A172 (cell line): ENCODE measurements at places on chromosomes 4 and X.

- DNase-seq, result no peak
Measured at GRCh38 chr4:83865417-83866150, 329.7 kb downstream of the GPAT3 start.

GRCh38 chr4:3313556-3314228 is 20.9 kb downstream of the RGS12 start:
- DNase-seq, result no peak

DNA sequence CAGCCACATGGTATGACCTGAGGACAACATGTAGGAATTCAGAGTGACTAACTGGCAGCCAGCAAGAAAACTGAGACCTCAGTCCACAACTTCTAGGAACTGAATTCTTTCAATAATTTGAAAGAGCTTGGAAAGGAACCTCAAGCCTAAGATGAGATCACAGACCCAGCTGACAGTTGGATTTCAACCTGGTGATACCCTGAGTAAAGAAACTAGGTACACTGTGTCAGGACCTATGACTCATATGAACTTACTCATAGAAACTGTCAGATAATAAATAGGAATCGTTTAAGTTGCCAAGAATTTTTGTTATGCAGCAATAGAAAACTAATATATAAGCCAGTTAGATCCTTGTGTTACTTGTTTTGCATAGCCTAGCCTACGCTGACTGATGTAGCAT is 102.4 kb upstream of the DCAF12L1 start:
- DNase-seq, result no peak

DNA sequence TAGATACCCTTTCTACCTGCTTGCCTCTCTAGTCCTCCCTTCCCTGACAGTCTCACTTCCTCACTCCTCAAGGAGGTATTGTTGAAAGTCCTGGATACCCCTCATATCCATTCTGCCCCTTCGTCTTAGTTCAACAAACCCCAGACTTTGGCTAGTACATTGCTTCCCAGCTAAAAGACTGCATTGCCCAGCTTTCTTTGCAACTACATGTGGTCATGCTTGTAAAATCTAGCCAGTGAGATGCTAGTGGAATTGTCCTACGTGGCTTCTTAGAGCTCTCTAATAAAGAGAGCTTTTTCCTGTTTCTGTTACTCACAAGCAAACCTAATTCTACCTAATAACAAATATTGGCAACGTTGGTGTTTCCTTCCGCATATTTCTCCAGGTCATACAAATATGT is 237.9 kb upstream of the PSAPL1 start:
- DNase-seq, result no peak

- DNase-seq, result no peak
Measured at GRCh38 chrX:431056-431455, 44.3 kb upstream of the PPP2R3B start.

DNA sequence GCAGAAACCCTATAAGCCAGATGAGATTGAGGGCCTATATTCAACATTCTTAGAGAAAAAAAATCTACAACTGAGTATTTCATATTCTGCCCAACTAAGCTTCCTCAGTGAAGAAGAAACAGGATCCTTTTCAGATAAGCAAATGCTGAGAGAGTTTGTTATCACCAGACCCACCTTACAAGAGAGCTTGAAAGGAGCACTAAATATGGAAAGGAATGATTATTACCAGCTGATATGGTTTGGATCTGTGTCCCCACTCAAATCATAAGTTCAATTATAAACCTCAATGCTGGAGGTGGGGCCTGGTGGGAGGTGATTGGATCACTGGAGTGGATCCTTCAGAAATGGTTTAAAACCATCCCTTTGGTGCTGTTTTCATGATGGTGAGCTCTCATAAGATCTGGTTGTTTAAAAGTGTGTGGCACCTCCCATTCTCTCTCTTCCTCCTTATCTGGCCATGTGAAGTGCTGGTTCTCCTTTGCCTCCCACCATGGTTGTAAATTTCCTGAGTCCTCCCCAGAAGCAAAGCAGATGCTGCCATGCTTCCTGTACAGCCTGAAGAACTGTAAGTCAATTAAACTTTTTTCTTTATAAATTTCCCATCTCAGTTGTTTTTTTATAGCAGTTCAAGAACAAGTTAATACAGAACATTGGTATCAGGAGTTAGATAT is 144.2 kb downstream of the MSN start:
- DNase-seq, result no peak

DNA sequence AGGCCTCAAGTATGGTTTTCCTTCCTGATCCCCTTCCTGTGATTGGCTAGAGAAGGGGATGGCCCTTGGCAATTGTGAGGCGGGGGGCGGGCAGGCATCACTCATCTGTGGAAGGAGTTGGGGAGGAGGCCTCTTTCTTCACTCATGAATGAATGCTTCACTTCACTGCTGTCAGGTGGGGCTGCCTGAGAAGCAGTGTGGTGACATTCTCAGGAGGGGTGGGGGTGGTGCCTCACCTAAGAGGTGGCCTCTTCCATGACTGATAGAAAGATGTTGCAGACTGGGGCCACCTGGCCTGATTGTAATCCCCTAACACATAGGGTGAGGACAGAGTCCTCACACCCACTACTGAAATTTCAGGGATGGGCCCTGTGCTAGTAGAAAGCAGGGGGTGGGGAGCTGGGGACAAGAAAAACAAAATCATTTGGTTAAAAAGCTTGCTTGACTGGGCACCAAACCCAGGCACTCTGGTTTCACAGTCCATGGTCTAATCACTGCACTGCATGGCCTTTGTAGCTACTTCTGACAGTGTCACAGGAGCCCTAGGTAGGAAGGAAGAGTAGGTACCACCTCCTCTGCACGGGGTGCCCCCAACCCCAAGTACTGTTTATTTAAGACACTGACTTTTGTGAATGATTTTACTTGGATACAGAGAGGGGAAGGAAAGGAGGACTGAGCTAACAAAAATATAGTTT is 5.6 kb upstream of the HOPX start:
- DNase-seq, result no peak

DNA sequence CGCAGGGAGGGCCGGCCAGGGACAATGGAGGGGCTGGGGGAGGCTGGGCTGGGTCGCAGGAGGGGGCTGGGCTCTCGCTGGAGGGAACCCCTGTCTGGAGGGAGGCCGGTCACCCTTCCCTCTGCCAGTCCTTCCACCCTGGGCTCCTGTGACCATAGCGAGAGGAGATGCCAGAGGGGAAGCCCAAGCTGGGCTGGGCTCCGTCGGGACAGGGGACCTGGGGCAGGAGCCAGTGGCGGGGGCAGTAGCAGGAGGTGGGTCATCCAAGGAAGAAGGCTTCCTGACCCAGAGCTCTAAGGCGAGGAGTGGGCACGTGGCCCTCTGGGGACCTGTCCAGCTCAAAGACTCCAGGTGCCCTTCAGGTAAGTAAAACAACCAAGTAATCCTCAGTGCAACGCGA is 16.9 kb downstream of the CTAG1B start:
- DNase-seq, result no peak

GRCh38 chr4:37609626-37610025 is 76.5 kb downstream of the RELL1 start:
- DNase-seq, result no peak

DNA sequence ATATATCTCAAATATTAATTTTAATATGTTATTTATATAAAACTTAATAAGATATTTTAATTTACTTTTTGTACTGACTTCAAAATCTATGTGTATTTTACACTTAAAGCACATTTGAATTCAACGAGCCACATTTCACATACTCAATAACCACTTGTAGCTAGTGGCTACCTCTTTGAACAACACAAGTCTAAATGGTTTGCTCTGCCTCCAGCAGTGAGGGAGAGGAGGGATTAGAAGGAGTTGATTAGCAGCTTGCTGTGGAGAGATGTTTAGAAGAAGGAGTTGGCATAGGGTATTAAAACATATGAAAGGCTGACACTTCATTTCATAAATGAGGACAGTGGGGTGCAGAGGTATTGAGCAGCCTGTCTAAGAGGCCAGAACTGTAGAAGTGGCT is 124.0 kb downstream of the ARHGAP24 start:
- DNase-seq, result no peak

- DNase-seq, result peak; percentile 35
Measured at GRCh38 chr4:118033148-118034052, 886 bp upstream of the NDST3 start.

DNA sequence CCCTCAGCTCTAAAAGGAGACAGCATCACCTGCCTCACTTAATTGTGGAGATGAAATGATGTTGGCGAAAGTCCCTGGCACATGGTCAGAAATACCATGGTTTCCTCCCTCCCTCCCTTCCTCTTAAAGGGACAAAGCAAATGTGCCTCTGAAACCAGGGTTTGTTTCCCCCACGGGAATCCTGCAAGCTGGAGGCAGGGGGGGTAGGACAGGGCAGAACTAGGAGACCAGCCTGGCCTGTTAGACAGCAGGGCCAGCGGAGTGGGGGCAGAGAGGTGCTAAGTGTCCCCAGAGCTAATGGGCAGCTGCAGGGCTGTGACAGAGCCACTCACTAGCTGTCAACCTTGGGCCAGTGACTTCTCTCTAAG is 5.7 kb downstream of the RTL5 start:
- DNase-seq, result no peak

GRCh38 chr4:102449751-102450352 is 51.3 kb upstream of the NFKB1 start:
- peak; percentile 59 for DNase-seq

DNA sequence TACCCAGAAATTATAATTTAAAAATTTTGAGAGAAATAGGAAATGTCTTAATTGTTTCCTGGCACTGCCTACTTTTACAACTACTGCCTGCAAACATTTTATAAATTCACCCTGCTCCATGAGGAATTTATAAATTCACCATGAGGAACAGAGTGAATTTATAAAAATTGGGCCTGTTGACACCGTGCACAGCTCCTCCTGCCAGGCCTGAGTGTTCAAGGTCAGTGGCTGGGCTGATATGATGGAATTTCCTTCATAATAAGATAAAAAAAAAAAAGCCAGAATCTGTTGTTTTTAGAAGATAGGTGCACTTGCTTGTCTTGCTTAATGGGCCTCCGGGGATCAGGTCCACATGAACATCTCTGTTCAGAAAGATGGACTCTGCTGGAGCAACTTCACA is 151.7 kb upstream of the RASGEF1B start:
- no peak for DNase-seq

DNA sequence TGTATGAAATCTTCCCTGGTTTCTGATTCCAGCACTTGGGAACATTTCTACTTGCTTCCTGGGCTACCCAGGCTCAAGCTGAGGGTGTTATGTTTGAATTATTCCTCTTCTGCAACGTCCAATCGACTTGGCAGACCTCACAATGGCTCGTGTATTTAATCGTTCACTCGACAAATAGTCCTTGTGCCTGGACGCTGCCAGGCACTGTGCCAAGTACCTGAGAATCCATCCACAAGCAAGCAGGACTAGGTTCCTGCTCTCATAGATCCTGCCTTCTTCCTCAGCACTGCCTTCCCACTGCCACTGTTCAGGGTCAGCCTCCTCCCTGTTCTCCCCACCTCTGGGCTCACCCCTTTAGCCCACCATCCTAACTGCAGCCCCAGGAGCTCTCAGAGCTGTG is 113.3 kb downstream of the EFNB1 start:
- no peak for DNase-seq

GRCh38 chrX:154478728-154479622 is at the start of gene LAGE3:
Gene LAGE3 (minus strand): TSS chrX:154479281. CDS start chrX:154478915, 366 bp downstream.
- peak; percentile 76 for DNase-seq

GRCh38 chr4:77306496-77306895 is 149.5 kb downstream of the CCNG2 start:
- DNase-seq, result no peak

- no peak for DNase-seq
Measured at GRCh38 chrX:7220121-7220520, 72.2 kb upstream of the PUDP start.

- no peak for DNase-seq
Measured at GRCh38 chrX:74426071-74426470, 4.8 kb downstream of the SLC16A2 start.

DNA sequence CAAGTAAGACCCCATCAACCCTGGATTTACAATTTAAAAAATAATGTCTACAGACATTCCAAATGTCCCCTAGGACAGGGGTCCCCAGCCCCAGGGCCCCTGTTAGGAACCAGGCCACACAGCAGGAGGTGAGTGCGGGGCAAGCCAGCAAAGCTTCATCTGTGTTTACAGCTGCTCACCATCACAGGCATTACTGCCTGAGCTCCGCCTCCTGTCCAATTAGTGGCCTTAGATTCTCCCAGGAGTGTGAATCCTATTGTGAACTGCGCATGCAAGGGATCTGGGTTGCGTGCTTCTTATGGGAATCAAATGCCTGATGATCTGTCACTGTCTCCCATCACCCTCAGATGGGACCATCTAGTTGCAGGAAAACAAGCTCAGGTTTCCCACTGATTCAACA is 146.1 kb downstream of the ATP10D start:
- DNase-seq, result no peak

- DNase-seq, result peak; percentile 51
Measured at GRCh38 chr4:88211473-88212252, 53.2 kb upstream of the ABCG2 start.

GRCh38 chr4:40182954-40183353 is 13.9 kb upstream of the RHOH start:
- DNase-seq, result no peak

DNA sequence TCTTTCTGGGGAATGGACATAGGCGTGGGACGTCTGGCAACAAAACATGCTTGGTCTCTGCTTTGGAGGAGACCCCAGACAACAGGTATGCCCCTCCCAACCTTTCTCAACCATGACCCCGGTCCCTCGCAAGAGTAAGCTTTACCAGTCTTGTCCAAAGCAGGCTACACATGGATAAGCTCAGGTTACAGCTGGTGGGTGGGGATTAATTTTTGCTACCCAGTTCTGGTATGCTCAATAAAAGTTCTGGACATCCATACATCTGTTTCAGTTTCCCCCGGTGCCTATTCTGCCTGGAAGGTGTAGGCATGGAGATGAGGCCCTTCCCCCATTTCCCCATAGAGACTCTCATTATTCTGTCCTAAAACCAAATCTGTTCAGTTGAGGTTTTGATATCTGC is 54.5 kb upstream of the NOCT start:
- no peak for DNase-seq

- DNase-seq, result no peak
Measured at GRCh38 chr4:172152284-172152683, 339.1 kb downstream of the GALNTL6 start.

DNA sequence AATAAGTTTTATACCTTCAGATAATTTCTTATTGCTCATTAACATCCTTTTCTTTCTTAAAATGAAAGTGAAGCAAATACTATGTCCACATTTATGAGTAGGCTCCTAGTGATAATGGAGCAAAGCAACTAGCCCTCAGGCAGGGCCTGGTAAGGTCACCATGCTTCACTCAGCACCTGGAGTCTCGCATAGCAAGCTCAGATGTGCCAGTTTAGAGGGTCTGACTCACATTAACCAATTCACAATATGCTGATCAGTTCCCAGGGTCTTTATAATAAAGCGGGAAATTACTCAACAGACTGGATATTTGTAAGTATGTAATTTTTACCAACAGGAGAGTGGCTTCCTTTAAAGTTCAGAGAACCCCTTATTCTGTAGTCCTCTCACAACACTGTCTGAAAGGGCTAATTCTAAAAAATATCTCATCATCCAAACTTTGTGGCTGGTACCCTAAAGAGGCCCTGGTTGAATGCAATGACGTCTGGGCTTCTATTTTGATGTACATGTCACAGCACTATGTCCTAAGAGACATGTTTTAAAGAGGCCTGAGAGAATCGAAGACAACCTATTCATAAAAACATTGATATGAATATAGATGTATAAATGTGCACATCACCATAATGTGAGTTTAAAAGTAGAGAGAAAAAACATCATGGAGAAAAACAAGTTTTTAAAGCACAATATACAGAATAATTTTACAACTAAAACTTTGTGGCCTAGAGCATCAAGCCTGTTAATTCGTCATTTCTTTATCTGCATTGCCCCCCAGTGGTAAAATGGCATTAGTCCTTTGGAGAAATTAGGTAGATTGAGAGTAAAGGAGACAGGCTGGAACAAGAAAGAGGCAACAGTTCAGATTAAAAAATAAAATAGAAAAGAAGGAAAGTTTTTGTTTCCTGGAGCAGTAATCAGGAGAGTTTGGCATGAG is 44.3 kb downstream of the IL21 start:
- peak; percentile 50 for DNase-seq
